ENCODE measurements at places on chromosomes 11 and 22.

DNA sequence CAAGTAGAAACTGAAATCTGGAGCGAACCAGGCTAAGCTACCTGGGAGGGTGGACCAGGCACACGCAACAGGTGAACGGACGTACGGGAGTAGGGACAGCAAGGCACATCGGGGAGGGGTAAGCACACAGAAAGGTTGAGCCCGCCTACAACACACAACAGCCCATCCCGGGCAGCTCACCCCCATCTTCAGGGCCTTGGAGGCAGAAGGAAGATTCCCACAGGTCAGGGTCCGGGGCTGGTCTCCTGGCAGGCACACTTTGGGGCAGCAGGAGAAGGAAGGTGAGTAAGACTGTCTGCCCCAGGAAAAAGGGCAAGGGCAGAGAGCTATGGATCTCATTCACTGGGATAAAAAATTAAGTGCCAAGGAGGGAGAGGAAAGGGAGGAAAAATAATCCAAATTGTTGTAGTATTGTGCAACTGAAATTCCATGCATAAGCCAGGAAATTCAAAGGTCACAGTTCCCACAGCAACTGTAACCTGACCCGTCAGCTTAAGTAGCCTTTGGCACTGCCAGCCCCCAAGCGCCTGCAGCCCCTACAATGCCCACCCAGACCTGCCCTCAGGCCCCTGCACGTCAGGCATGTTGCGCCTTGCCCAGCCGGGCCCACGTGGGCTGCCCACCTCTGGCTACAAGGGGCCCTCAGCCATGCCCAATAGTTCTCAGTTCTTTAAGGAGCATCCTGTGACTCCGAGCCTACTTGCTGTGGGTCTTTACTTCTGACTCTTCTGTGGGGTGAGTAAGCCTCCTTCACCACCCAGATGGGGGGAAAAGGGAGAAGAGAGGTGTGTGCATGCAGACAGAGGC is 51.8 kb downstream of the MICAL3 start:
- DNase-seq = no peak

DNA sequence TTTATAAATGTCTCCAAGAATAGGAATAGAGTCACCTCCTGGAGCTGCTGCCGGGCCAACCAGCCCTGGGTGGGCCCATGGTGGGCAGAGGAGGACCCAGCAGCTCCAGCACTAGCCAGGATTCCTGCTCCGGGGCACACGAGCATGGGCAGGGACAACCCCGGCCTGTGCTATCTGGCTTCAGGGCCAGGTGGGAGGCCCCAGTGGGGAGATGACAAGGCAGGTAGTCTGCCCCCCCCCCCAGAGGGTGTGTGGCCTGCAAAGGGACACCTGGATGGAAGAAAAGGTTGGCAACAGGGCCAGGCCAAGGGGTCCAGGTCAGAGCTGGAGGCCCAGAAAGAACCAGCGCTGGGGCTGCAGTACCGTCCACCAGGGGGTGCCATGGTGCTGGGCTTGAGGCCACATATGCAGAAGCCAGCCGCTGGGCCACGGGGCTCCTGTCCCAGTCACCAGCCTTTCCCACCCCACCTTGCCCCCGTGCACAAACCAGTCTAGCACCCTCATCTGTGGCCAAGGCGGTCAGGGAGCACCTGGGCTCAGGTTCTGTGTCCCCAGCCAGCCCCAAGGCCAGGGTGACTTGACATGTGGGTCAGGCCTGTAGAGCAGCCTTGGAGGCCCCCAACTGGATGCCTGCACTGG is 3.4 kb downstream of the TSPAN32 start:
- DNase-seq = peak; percentile 94

DNA sequence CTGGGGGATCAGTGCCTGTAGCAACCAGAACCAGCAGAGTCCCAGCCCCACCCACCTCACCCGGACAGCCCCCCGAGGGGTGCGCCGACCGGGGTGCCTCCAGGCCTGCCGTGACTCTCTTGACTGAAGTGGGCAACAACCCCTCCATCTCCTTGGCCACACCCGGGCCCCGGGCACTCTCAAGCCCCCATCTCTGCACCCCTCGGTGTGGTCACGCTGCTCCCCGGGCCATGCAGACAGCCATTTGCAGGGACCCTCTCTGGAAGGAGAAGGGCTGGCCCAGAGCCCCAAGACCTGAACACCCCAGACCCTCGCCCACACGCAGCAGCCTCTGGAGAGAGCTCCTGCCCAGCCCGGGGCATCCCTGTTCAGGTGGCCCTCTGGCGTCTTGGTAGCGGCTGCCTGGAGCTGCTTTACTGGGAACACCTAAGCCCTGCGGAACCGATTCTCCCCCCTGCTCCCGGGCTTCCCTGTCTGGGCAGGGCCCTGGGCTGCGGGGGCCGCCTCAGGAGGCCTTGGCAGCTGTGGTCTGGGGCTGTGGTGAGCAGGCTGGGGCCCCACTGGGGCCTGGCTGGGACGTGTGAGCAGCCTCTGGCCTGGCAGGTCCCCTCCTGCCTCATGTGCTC is 84.9 kb downstream of the WNT7B start:
- no peak for DNase-seq

DNA sequence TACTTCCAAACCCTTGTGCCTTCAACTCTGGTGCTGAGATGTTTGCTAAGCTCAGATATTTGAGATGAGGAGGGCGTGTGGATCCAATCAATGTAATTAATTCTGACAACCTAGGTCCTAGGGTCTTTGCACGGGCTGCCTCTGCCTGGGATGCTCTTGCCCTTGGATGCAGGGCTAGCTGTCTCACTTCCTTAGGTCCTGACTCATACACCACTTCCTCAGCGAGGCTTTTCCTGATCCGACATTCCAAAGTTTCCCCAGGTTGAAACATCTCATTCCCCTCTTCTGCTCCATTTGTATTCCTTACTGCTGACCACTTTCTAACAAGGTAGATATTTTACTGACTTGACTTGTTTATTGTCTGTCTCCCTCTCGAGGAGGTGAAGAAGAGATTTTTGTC is 43.0 kb upstream of the NTM start:
- DNase-seq = no peak

DNA sequence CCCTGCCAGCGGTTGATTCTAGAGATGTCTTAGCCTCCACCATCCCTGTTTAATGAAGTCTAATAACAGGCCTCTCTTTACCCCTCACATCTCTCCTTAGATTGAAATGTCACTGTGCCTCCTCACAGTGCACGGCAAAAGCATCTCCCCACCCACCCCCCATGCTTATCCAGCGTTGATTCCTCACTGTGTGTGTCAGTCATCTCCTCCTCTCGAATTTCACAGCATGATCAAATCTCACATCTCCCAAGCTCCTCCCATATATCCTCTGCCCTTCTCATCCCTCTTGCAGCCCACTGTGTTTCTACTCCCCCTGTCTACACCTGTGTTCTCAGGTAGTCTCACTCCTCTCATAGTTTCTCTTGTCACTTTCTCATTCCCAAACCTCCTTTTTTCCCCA is 84.6 kb downstream of the DBX1 start:
- DNase-seq = no peak

- DNase-seq = no peak
Measured at GRCh38 chr11:128926437-128927107, 16.1 kb downstream of the TP53AIP1 start.

- no peak for DNase-seq
Measured at GRCh38 chr11:1567721-1568100, 4.4 kb downstream of the DUSP8 start.

DNA sequence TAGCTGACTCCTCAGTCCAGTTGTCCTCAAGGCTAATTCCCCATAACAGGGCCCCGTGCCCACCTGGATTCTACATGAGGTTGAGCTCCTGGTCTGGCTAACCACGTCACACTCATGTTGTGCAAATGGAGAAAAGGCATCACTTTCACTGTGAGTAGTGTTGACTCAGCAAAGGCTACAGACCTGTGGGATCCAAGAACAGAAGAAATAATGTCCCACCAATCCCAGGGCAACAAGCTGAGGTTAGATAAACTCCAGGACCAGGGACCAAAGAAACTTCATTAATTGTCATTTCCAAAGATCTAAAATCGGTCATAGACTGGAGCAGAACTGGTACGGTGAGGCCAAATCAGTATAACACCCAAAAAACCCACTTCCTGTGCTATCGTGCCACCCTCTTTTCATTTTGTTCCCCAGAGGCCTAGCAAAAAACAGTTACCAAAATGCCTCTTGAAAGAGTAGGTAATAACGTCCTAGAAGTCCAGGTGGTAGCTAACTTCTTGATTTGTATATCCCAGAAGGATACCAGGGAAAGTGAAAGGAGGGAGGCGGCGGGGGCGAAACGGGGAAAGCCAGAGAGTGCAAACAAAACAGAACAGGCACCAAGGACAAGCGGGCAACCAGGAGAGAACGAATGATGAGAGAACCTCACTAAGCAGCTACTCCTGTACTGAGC is 1.4 kb downstream of the PCSK7 start:
- DNase-seq = peak; percentile 79

- no peak for DNase-seq
Measured at GRCh38 chr11:61919705-61920631, 2.6 kb upstream of the RAB3IL1 start.

DNA sequence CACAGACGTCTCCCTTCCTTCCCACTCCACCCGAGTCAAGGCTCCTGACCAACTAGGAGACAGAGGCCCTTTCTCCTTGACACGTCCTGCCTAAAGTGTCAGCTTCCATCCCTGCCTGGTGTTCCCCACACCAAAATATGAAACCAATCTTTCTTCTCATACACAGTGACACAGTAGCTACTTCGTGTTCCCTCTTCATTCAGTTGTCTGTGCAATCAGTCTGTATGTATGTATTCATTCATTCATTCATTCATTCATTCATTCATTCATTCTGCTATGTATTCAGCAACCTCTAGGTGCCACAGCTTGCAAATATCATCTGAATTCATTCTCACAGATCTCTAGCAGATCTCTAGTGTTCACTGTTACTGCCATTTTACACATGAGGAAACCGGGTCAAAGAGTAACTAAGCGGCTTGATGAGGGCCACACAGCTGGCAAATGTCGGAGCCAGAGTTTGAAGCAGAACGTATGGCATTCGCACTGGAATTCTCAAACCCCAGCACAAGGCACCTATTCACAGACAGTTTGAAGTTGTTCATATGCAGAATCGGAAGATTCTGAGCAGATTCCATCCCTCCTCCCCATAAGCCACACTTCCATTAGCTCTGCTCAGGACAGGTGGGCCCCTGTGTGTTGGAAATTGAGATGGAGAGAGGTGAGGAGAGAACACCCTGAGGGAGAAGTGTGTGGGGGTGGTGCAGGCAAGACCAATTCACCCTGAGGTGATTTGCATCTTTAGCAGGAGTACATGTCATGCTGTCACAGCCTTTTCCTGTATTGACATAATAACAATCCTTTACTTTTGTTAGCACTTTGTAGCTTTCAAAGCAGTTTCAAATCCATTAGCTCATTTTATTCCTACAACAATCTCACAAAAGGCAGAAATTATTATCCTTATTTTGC is 275.7 kb downstream of the ST3GAL4 start:
- DNase-seq = no peak

DNA sequence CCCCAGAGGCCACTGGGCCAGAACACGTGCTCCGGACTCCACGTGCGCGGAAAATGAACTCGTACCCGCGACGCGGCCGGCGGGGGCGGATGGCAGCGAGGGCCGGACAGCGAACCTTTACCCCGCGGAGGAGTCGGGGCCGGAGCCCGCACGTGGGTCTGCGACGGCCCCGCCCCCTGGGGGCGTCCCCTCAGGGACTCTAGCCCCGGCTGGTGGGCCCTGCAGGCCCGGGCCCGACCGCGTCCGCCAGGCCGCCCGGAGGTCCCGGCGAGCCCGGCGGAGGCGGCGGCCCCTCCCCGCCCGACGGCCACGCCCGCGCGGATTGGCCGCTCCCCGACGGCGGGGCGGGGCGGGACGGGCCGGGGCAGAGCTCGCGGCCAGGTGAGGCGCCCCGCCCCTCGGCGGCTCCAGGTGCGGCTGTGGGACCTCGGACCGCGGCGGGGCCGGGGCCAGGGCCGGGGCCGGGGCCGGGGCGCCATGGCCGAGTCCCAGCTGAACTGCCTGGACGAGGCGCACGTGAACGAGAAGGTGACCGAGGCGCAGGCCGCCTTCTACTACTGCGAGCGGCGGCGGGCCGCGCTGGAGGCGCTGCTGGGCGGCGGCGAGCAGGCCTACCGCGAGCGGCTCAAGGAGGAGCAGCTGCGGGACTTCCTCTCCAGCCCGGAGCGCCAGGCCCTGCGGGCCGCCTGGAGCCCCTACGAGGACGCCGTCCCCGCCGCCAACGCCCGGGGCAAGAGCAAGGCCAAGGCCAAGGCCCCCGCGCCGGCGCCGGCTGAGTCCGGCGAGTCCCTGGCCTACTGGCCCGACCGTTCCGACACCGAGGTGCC is at the start of gene FAM83F:
Gene FAM83F, plus strand, starts transcription at position 389 of the 827 bp plus-strand sequence. Its CDS starts 89 bp downstream, at position 478.
- DNase-seq = peak; percentile 36

DNA sequence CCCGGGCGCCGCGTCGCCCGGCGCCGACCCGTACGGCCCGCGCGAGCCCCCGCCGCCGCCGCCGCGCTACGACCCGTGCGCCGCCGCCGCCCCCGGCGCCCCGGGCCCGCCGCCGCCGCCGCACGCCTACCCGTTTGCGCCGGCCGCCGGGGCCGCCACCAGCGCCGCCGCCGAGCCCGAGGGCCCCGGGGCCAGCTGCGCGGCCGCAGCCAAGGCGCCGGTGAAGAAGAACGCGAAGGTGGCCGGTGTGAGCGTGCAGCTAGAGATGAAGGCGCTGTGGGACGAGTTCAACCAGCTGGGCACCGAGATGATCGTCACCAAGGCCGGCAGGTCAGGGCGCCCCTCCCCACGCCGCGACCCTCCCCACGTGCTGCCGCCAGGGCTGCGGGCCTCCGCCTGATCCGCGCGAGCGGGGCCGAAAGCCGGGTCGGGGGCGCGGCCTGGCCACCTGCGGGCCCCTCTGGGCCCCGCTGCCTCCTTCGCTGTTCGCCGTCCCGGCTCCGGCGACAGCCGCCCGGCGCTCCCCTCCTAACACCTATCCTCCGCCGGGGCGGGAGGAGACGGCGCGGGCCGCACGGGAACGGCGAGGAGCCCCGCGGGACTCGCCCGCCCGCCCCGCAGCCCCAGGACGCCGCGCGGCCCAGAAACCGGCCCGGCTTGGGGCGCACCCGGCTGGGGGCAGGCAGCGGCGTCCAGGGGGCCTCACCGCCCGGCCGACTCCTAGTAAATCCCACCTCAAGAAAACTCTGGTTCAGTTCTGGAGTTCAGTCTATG is 560 bp downstream of the TBX1 start:
- no peak for DNase-seq

GRCh38 chr11:123597859-123598258 is 56.6 kb downstream of the SCN3B start:
- no peak for DNase-seq

- peak; percentile 38 for DNase-seq
Measured at GRCh38 chr11:118142809-118143208, 9.8 kb downstream of the SCN4B start.
